NCI-H1417 (cell line): ENCODE measurements at places on chromosomes 11 and 22.

DNA sequence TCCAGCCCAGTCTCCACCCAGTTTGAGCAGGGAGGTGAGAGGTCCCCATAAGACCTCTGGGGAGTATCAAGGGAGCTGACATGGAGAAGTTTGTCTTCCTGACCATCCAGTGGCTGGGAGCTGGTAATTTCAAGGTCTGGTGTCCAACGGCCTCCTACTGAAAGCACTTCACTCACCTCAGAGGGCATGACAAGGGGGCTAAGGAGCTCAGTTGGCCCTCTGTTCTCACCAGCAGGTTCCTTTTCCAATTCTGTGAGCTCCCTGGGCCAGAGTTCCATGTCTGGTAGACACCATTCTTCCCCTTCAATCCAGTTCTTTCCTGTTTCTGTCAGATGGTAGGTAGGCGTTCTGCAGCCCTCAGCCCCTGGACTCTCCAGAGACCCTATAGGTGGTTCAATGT lies 3.1 kb downstream of the SELENOH start:
- DNase-seq = no peak

DNA sequence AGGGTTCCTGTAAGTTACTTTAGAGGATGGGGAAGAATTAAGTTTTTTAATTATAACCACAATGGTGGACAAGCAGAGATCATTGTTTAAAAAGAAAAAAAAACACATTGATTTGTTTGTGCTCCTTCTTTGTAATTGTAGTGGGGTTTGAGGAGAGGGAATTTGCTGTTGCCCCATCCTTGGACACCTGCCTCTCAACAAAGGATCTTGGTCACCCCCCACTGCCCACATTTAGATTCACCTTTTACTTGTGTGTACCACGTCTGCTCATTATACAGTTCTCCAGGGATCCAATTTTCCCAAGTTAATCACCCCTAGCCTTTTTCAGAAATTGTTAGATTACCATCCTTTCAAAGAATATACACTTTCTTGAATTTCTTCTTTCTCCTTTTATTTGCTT lies 53.0 kb downstream of the DNAJC24 start:
- peak; percentile 70 for DNase-seq

DNA sequence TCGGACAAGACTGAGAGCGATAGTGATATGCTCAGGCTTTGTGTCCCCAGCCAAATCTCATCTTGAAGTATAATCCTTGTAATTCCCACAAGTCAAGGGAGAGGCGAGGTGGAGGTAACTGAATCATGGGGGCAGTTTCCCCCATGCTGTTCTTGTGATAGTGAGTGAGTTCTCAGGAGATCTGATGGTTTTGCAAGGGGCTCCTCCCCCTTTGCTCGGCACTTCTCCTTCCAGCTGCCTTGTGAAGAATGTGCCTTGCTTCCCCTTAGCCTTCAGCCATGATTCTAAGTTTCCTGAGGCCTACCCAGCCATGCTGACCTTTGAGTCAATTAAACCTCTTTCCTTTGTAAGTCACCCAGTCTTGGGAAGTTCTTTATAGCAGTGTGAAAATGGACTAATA lies 7.5 kb upstream of the FOLR2 start:
- no peak for DNase-seq

DNA sequence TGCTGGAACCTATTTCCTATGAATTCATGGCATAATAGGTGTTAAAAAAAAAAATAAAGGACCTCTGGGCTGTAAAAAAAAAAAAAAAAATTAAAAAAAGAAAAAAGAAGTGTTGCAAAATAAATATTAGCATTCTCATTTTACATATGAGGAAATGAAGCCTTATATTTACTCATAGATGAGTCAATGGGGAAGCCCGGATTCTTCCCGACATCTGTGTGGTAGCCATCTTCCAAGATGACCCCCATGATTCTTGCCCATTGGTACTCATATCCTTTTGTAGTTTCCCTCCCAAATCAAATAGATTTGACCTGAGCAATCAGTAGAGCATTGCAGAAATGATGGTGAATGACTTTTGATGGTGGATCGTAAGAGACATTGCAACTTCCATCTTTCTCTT lies 3.0 kb upstream of the SWAP70 start:
- no peak for DNase-seq

DNA sequence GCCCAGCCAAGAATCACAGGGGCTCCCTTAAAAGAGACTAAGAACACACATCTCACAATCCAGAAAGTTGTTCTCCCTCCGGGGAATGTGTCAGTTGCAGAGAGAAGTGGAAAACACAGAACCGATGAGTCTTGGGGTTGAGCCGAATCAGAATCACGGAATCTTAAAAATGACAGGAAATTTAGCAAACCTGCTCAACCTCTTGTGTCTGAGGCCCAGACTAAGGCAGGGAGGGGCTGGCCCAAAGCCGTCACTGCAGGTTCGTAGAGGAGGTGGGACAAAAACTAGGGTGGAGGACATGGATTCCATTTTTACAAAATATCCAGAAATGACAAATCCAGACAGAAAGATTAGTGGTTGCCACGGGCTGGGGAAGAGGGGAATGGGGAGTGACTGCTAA lies 63.8 kb downstream of the KIAA1671 start:
- DNase-seq = no peak

- DNase-seq = no peak
Measured at GRCh38 chr11:35990170-35990569, 46.3 kb downstream of the LDLRAD3 start.

- no peak for DNase-seq
Measured at GRCh38 chr11:24637520-24637919, 140.7 kb downstream of the LUZP2 start.

GRCh38 chr11:120017582-120018150 lies 120.2 kb downstream of the TRIM29 start:
- DNase-seq = peak; percentile 44

DNA sequence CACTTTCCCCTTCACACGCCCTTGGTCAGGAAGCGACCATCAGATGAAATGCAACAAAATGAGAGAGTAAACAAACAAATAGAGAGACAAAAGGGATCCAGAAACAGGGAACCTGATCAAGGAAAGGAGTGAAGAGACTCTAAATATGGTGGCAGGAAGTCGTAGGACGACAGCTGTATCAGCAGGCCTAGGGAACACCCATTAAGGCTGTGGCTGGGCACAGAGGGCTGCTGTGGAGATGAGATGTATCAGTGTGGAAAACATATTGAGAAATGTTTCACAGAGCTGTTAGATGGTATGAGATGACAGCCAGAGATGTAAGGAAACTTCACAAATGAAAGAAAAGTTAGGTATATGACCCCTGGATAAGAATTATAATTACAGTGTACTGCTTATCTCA lies 155.8 kb upstream of the MTMR2 start:
- no peak for DNase-seq

DNA sequence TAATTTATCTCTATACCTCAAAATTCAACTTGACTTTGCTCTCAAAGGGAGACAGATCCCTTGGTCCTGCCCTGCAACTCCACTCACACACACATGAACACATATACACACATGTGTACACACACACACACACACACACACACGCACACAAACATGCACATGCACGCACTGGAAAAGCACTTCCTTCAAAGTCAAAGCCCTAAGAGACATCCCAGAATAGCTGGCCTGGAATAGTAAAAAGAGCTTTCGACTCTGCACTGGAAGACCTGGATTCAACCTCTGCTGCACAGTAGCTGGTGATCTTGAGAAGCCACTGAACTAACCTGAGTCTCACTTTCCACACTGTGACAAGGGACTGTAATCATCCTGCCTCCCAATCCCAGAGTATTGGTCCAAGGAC lies 26.8 kb downstream of the TENM4 start:
- DNase-seq = no peak

DNA sequence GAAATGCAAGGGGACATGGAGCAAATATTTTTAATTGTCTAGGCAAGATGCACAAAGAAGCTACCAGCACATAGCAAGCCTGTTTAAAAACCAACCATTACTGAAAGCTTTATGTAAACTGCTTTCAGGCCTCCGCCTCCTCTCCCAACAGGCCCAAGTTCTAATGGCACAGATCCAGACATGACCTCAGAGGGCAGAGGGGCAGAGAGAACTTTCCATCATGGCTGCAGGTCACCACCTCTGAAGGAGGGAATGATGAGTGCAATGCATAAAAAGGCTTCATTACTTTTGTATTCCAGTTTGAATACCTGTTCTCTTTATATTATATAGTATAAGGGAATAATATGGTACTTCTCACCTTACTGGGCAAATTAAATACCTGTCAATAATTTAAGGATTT lies 15.2 kb downstream of the DDX17 start:
- no peak for DNase-seq

DNA sequence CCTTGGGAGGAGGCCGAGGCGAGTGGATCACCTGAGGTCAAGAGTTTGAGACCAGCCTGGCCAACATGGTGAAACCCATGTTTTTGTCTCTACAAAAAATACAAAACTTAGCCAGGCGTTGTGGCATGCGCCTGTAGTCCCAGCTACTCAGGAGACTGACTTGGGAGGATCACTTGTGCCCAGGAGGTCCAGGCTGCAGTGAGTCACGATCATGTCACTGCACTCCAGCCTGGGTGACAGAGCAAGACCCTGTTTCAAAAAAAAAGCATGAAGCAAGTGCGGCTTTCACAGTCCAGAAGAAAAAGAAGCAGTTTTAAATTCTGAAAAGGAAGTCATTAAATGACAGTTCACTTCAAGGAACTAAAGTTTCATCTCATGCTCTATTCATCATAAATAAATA lies 7.1 kb upstream of the LTO1 start:
- no peak for DNase-seq

- DNase-seq = no peak
Measured at GRCh38 chr11:104337273-104337672, 173.3 kb upstream of the PDGFD start.

GRCh38 chr22:30240541-30241417 lies 5.8 kb downstream of the LIF start:
- no peak for DNase-seq

- no peak for DNase-seq
Measured at GRCh38 chr11:114447892-114448291, 8.6 kb downstream of the REXO2 start.

GRCh38 chr11:45336136-45336535 lies 50.0 kb upstream of the SYT13 start:
- no peak for DNase-seq

- DNase-seq = no peak
Measured at GRCh38 chr22:45923212-45923611, 53.8 kb downstream of the WNT7B start.

DNA sequence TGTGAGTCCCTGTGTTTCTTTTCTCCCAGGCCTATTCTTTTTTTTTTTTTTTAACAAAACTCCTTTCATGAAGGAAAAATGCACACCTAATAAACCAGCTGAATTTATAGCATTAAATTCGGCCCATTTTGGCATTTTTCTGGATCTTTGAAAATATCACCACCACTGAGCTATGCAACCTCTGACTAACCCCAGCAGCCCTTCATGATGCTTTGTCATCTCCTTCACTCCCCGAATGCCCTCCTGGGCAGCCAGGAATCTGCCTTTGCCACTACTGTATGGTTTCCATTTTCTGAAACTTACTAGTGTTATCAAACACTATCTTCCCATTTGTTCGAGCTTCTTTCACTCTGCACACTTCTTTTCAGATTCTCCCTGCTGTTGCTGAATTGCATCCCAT lies 97.9 kb downstream of the ZNF280B start:
- no peak for DNase-seq

GRCh38 chr22:35392357-35392756 lies 7.6 kb upstream of the MCM5 start:
- no peak for DNase-seq

- no peak for DNase-seq
Measured at GRCh38 chr22:30143265-30143664, 63.0 kb downstream of the HORMAD2 start.

DNA sequence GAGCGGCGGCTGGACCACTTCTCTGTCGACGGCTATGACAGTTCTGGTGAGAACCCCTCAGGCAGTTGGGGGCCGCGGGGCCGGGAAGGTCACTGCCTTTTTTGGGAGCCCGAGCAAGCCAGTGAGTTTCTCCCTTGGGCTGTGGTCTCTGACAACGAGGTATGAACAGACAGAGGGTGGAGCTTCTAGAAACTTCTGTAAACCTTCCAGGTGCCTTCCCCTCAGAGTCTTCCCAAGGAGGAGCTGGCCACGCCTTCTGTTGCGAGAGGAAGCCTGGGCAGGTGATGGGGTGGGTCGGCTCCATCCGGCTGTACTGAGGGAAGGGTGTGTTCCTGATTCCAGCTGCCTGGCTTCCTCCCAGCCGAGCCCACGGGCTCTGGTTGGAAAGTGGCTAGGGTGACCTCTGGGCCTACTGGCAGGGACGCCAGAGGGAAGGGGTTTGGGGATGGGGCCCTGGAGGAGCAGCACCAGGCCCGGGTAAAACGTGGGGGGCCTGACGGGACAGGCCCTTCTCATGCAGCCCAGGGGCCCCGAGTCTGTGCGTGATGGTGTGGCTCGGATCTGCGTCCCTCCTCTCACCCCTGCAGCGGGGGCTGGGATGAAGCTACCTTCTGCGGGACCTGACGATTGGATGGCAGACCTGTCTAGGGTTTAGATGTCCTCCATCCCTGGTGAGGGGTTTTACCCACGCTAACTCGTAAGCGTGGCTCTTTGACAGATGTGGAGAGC lies 110.8 kb downstream of the KCNQ1OT1 start:
- no peak for DNase-seq

GRCh38 chr22:36803358-36803757 lies 13.5 kb downstream of the PVALB start:
- DNase-seq = no peak

DNA sequence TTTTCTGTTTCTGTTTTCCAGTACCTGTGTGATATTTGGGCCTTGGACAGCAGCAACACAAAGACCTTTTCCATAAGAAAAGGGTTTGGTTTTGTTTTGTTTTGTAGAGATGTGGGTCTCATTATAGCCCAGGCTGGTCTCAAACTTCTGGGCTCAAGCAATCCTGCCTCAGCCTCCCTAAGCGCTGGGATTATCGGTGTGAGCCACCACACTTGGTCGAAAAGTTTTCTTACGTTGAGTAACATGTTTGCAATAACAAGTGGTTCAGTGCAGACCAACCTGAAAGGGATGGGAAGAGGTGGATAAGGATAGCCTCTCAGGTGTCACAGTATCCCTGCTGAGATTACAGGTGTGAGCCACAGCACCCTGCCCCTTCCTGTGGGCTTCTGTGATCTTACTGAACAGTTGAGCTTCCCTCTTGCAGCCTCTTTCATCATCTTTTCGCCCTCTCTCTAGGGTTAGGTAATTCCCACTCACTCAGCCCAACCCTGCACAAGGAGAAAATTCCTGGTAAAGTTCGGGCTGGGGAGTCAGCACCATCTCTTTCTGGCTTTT lies 3.5 kb upstream of the MRPL48 start:
- DNase-seq = no peak

GRCh38 chr11:11163236-11163635 lies 189.8 kb downstream of the CSNK2A3 start:
- no peak for DNase-seq

DNA sequence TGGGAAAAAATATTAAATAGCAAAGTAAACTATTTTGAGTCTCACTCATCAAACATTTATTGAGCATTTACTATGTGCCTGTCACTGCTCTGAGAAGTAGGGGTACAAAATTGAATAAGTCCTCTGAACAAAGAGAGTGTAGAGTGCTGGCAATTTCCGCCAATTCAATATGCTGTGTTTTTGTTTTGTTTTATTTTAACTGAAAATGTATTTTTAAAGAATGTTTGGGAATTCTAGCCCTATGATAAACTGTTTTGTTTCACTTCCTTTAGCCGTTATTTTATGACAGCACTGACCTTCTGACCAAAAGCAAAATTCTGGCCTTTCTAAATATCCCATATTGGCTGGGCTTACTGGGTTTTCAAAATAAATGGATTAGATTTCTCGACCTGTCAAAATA lies 64.7 kb upstream of the LMO2 start:
- no peak for DNase-seq
